Activated CD4-positive, alpha-beta T cell treated with anti-CD3 and anti-CD28 coated beads for 36 hours (primary cell): ENCODE measurements at places on chromosomes 3 and 15.
A peak's percentile ranks its signal among the peaks of the same experiment; 100 is the strongest.

GRCh38 chr3:196619223-196619622 lies 20.3 kb upstream of the NRROS start:
- no peak for DNase-seq

DNA sequence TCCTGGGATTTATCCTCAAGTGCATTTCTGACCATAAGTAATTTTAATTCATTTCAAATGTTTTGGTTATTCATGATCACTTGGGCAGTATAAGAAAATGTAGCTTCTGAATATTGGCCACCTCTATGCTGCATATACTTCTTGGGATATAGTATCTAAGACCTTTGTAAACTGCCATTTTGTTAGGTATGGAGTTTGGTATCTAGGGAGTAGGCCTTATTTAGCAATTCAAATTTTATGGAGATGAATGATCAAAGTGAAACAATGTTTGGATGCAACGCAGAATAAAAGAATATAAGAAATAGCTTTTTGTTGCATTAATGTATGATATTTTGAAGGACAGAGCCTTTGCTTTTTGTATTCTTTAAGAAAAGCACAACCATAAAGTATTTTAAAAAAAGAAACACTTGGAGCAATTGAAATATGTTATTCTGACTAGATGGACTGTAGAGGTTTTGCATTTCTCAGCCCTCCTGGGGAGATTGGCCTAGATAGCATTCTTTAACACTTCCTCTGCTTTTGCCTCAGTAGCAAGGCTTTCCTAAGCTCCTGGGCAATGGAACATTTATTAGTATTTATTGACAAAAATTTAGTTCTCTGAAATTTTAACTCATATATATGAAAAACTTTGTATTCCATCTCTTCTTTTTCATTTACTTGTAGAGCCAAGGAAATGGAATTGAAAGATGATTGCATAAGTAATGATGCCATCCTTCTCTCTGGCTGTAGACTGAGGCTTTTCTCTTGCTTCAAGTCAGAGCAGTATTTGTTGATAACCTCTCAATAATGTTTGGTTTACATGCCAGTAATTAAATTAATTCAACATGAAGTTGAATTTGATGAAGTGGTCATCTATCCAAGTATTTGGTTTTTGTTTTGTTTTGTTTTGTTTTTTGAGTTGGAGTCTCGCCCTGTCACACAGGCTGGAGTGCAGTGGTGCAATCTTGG lies 61.8 kb upstream of the UTS2B start:
- no peak for DNase-seq

GRCh38 chr3:165273411-165273810 lies 77.2 kb upstream of the SLITRK3 start:
- DNase-seq: no peak

DNA sequence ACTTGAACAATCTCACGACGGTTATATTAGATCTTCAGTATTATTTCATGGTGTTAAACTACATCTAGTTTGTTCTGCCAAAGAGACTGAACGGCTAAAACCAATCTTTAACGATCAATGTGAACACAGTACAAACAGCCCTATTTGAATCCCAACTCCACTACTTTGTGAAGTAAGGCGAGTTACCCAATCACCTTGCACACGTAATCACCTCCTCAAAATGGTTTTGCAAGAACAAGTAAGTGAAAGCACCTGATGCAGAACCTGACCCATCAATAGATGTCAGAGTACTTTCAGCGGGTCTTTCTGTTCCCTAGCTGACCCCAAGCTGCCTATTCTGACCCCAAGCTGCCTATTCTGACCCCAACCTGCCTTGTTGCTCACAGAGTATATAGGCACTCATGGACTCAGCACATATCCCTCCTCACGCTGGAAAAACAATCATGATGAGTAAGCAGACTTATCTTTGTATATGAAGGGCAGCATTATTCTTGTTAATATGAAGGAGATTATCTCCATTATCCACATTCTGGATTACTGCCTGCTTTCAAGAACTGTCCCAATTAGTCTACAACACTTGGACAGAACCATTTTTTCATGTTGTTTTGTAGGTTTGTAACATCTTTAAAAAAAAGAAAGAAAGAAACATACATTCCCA lies 3.7 kb downstream of the KPNA1 start:
- no peak for DNase-seq

GRCh38 chr3:152319256-152319655 lies 50.5 kb downstream of the MBNL1 start:
- no peak for DNase-seq

GRCh38 chr3:43071313-43071893 lies 34.5 kb downstream of the POMGNT2 start:
- DNase-seq: peak; percentile 38

DNA sequence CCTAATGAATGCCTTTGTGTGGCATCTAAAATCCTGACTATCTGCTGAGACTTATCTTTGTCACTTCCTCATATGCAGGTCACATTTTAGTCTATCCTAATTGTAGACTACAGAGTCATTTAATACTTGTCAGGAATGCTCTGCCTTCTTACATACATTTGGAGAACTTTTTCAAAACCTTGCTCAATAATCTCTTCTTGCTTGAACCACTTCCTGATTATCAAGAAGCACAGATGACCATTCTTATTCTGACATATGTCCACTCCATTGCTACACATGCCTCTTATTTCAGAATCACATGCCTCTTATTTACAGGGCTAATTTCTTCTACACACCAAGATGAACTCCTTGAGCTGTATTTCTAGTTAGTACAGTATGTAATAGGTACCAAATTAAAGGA lies 400.3 kb downstream of the TBC1D5 start:
- DNase-seq: no peak

DNA sequence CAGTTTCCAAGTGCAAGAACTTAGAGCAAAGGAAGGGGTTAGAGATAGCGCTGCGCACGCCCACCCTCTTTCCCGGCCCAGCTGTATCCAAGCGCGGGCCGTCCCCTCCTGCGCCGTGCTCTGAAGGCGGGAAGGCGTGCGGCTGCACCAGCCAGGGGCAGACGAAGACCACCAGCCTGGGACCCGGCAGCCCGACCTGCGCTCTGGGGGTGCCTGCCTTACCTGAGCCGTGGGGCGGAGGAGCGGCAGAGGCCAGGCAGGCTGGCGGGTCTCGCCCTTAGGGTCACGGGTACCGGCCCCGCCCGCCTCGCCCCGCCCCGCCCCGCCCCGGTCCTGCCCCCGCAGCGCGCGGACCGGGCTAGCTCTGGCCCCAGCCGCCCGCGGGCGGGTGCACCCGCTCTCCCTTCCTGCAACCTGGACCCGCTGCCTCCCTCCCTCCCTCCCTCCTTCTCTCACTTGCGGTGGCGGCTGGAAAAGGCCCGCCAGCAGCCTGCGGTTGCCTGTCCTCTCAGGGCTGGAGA lies at the start of gene WDR72:
Gene WDR72 (minus strand): TSS at position 253 of the 521 bp plus-strand sequence. CDS start 26,514 bp downstream, outside the sequence.
- peak; percentile 11 for DNase-seq

DNA sequence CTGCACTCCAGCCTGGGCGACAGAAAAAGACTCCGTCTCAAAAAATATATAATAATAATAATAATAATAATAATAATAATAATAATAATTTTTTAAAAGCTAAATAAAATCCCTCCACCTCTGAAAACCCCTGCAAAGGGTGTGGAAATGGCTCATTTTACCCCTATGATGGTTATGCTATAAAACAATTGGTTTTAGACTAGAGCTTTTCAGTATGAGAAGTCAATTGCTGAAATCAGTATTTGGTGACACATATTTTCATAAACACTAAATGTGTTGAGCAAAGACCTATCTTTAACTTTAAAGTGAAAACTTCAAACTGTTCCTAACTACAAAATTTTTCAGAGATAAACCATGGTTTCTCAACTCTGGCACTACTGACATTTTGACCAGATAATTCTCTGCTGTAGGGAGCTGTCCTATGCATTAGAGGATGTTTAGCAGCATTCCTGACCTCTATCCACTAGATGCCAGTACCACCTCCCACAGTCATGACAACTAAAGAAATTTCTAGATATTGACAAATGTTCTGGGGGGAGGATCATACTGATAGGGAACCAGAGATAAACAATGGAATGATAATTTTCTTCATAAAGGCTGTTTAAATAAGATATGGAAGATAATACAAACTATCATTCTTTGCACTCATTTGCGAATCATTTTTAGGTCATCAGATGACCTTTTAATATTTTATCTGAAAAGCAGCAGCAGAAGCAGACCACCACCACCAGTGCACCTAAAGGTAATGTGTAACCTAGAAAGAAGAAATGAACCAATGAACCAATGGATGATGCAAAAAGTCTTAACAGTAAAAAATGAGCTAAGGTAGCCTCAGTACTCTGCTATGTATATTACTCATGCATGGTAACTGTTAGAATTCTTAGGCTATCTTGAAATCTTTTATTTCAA lies 13.8 kb downstream of the PTPN9 start:
- DNase-seq: no peak

GRCh38 chr15:80789296-80789695 lies 10.1 kb downstream of the CEMIP start:
- DNase-seq: no peak

DNA sequence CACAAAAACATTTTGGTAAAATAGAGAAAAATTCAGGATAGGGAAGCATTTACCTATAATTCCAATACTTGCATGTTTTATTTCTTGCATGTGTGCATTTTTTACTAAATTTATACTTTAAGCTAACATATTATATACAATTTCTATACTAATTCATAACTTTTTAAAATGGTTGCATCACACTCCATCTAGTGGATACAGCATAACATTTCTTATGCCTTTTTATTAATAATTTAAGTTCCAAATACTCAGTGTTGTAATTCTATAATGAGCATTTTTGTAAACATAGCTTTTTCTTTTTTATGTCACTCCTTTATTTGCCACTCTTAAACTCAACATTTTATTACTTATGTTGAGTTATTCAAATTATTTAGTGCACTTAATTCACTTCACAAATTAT lies 477.7 kb downstream of the ZBBX start:
- DNase-seq: no peak

DNA sequence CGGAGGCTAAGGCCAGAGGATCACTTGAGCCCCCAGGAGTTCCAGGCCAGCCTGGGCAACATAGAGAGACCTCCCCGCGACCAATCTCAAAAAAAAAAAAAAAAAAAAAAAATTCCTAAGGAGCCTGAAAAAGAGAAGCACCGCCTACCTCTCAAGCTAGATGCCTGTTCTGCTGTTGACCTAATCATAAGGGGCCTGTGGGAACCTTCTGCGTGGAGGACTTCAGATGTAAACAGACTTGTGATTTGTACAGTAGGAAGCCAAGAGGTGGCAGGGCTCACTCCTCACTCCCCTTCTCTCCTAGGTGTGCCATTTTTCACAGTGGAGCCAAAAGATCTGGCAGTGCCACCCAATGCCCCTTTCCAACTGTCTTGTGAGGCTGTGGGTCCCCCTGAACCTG lies 3.2 kb downstream of the TYRO3 start:
- no peak for DNase-seq

DNA sequence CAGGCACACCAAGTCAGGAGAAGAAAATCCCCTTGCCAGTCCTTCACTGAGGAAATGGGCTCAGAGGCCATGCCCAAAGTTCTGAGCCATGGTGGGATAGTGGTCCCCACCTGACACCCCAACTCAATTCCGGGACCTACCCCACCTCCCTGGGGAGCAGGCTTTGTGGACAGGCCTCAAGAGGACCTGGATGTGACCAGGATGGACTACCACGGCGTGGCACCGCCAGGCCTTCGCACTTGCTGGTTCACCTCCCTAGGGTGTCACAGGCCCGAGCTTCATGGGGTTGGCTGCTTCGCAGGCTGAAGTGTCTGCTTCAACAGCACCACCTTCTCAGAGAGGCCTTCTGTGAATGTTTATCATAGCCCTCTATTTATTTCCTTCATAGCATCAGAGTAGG lies 31.7 kb downstream of the POC1A start:
- DNase-seq: no peak

DNA sequence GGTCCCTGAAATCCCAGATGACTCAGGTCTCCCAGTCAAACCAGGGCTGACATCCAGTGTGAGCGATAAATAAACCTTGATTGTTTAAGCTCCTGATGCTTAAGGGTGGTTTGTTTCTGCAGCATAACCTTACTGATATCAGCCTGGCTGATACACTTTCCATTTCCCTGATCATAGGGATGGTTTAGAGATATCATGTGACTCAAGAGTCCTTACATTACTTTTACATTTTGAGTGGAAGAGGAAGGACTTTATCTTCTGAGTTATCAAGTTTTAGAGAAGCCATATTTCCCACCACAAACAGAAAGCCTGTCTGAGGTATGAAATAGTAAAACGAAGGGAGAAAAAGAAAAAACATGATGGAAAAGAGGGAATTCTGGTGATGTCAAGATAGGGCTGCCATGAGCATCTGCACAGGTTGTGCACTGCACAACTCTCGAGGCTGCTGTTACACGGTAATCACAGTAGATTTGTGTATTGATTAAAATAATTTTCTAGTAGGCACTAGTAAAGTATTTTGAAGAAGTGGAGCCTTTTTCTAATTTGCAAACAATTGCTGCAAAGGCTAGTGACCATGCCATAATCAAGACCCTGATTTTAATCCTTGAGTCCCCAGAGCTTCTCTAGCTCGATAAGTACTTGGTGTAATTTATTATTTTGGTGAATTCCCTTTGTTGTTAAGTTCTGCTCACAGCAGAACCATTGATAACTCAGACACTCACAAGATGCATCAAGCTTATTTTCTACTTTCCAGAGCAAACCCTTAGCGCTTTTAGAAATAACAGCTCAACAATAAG lies 34.1 kb upstream of the FBLN2 start:
- no peak for DNase-seq

DNA sequence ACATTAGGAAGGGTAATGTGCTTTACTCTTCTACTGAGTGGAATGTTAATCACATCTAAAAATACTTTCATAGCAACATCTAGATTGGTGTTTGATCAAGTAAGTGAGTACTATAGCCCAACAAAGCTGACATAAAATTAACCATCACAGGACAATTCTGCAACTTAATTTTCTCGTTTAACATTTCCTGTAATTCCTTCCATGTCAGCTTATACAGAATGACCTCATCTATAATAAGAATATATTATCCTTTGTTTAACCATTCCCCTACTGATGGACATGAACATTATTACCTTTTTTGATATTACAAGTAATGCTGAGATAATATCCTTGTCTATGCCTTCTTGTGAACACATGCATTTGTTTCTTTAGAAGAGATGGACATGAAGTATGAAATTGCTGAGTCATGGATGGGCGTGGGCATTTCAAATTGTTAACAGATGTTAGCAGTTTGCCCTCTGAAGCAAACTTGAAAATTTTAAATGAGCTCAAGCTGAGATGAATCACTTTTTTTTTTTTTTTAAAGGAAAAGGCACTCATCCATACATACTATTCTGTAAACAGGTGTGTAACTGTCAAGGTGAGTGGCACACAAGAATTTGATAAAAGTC lies 85.1 kb downstream of the OXNAD1 start:
- no peak for DNase-seq
